Myocyte (in vitro differentiated cells): ENCODE measurements at places on chromosomes 3 and 15. TPM values are rescaled to one million over a fixed set of nuclear protein-coding genes. Genes with fewer than 3 reads are reported as not detected.

GRCh38 chr3:58487140-58487886 is 4.6 kb upstream of the KCTD6 start:
- peak; percentile 61 for DNase-seq

- DNase-seq = no peak
These were observed 193.2 kb downstream of the GOLGA6L6 start for GRCh38 chr15:20348291-20348899.

GPR149 gene
- total RNA-seq = not detected in 2 replicates

GHRL gene
- total RNA-seq = not detected in 2 replicates

- DNase-seq = no peak
These were observed 177.3 kb upstream of the BHLHE40 start for GRCh38 chr3:4801892-4802291.

GRCh38 chr15:58171476-58172061 is 33.4 kb downstream of the AQP9 start:
- DNase-seq = peak; percentile 91

GRCh38 chr3:63056932-63057331 is 181.7 kb upstream of the CADPS start:
- DNase-seq = no peak

DNA sequence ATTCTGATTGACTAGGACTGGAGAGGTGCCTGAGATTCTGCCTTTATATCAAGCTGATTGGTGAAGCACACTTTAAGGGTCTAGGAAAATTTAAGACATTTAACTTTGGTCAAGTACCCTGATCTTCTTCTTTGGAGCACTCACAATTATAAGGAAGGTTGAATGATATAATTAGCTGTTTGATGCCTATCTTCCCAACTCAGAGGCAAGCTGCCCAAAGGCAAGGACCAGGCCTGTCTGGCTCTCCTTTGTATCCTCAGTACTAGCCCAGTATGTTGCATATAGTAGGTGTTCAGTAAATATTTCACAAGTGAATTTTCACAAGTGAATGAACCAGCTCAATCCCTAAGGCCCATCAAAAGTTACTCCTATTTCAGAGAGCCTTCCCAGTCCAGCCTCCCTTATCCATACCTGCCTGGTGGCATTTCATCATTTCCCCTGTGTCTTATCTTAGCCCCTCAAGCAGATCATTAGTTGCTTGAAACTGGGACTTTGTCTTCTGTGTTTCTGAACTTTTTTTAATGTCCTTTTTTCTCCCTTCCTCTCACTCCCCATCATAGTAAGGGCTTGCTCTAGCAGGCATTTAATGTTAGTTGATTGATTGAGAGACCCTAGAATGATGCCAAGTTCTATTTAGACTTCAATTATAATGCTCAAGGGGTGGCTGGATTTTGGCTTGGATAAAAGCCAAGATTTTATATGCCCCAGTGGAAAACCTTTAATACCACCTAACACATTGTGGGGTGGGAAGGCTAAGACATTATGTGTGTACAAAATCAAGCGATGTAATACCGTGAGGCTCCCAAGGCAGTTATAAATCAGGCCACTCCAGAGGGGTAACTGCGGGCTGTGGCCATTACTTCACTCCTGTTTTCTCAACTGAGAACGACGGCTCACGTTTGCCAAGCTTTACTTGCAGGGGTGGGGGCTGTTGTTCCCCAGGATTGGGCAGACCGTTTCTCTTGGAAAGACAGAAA is 43.2 kb upstream of the BOC start:
- DNase-seq = no peak

DNA sequence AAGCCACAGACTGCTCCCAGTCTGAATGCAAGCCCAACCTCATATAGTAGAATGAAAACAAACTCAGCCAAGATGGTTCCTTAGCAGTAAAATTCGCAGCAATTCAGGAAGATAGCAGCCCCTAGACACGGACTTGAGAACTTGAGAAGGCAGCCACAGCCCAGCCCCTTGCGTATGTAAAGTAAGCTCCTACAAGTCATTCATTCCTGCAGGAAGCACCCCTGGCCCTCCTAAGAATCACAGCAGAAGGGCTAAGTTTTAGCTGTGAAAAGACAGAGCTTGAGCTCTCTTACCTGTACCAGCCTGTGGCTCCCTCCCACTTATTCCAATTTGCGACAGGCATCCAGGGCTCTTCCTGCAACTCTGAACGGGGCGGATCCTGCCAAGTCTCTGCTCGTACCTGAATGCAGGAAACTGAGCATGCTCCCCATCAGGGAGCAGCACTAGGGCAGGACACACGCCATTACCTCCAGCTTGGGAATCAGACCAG is 136.4 kb downstream of the MAGI1 start:
- no peak for DNase-seq

- DNase-seq = no peak
These were observed 83.5 kb upstream of the PLCL2 start for GRCh38 chr3:16801223-16801622.

DNA sequence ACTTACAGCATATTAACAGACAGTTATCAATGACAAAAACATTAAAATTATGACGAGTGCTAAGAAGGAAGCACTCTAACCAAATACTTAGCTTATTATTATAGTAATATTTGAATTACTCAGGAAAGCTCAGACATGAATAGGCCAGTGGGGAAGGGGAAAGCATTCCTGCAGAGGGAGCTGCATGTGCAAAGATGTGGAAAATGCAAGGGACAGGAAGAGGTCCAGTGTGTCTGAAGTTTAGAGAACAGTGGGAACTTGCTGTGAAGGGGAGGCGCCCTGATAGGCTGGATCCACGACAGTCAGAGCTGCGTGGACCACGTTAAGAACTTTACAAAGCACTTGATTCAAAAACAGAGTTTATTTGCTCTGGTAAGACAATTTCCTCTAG is 1.2 kb upstream of the SPICE1 start:
- DNase-seq = no peak

FETUB gene
- total RNA-seq = not detected in 2 replicates

GRCh38 chr3:46228260-46229242 is 13.7 kb upstream of the CCR3 start:
- peak; percentile 62 for DNase-seq

ROBO2 gene
- total RNA-seq = not detected in 2 replicates

GRCh38 chr15:90174140-90174875 is 26.8 kb upstream of the SEMA4B start:
- DNase-seq = peak; percentile 64

DNA sequence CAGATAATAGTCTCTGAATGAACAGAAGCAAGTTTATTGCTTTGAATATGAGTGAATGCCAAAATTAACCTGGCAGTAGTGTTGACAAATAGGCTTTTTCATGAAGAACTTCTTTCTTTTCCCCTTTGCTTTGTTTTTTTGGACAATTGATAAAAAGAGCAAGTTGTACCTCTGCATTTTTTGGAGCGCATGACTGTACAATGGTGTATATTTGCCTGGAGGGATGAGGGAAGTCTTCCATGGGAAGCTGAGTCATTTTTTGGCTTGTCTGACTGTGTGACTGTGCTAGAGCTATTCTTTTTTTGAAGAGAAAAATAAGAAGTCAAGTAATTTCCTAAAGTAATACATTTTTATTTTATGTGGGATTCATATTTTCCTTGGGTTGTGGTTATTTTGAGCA is 186.9 kb downstream of the KLHL25 start:
- DNase-seq = peak; percentile 41

DNA sequence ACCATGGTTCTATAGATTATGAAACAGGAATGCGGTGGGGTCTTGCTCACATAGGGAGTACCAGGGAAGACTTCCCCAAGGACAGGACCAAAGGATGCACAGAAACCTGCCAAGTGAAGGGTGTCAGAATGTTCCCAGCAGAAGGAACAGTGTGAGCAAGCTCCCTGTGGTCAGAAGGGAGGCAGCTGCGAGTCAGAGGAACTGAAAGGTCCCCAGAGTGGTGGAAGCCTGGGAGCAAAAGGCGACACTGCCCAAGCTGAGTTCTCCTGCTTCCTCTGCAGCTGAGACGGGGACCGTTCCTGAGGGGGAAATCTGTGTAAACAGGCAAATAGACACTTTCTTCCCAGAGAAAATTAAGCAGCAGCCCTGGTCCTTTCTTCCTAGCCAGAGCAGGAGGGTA is 14.2 kb upstream of the SLC6A6 start:
- peak; percentile 79 for DNase-seq

PPM1M gene
- total RNA-seq = 5.5 and 7.3 TPM in 2 replicates

DNA sequence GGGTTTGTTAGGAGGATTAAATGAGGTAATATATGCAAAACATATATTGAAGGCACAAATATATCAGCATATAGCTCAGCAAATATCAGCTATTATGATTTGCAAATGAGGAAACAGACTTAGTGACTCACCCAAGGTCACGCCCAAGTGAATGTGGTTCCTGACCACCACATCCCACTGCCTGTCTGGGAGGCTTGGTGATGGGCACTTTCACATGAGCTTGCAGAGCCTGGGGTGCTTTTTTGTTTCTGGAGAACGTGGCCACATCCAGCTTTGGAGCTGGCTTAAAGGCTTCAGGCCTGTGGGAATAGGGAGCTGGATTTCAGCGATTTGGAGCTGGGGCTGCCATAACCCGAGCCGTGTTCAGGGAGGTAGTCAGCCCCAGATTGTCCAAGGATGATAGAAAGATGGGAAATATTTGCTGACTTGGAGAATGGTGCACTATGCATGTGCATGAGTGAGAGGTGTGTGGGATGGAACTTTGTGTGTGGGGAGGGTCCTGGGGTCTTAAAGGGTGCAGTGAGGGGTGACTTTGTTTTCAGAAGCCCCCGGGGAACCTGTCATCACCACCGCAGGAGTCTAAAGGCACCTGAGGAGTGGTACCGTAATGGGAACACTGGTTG is 12.0 kb upstream of the FGD5 start:
- peak; percentile 31 for DNase-seq

SLC2A2 gene
- total RNA-seq = not detected in 2 replicates

- no peak for DNase-seq
These were observed 50.9 kb downstream of the FRMD5 start for GRCh38 chr15:44144184-44144583.

- no peak for DNase-seq
These were observed 135.2 kb downstream of the TP63 start for GRCh38 chr3:189766416-189766815.

DNA sequence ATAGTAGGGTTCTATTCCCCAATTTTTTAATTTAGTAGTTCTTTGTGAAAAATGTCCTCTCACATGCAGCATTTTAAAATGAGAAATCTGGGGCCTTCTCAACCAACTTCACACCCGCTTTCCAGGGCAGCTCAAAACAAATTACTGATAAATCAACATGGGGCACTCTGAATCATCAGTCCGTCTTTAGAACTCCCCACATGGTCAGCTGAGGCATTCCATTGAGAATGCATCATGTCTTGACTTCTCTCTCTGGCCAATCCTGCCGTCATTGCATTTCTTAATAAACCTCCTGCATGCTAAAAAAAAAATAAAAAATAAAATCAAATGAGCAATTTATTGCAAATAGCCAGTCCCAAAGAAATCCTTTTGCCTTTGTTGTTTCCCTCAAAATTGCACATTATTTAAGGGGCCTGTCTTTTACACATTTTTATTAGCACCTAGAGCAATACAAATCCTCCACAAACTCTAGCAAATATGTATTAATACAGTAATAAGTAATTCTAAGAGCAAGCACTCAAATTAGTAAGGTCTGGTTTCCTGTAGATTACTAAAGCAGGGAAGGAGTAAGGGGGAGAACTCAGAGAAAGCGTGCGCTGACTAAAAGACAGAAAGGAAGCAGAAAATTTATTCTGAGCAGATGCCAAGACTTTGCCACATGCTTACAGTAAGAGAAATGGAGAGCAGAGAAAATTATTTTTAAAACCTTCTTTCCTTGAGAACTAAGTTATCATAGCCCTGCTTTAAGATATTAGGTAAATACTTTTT is 175.7 kb downstream of the TNIK start:
- DNase-seq = peak; percentile 96

- DNase-seq = no peak
These were observed 416.1 kb upstream of the LMCD1 start for GRCh38 chr3:8085498-8085897.

- no peak for DNase-seq
These were observed 210.7 kb upstream of the UBE2E1 start for GRCh38 chr3:23594894-23595670.

DNA sequence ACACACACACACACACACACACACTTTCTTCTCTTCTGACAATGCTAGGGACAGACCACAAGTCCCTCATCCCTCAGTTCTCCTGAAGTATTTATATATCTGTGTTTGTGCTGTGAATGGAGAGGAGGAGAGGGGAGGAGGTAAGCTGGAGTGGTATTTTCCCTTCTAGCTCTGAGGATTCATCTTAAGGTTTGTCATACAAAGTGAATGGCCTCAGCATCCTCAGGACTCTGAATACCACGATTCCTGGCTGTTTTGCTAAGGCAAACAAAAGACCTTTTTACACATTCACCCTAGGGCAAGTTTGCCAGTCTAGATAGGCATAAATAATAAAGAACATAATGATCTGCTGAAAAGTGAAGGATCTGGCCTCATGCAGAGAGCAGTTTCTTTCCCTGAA is 65.7 kb upstream of the CHMP2B start:
- no peak for DNase-seq

DNA sequence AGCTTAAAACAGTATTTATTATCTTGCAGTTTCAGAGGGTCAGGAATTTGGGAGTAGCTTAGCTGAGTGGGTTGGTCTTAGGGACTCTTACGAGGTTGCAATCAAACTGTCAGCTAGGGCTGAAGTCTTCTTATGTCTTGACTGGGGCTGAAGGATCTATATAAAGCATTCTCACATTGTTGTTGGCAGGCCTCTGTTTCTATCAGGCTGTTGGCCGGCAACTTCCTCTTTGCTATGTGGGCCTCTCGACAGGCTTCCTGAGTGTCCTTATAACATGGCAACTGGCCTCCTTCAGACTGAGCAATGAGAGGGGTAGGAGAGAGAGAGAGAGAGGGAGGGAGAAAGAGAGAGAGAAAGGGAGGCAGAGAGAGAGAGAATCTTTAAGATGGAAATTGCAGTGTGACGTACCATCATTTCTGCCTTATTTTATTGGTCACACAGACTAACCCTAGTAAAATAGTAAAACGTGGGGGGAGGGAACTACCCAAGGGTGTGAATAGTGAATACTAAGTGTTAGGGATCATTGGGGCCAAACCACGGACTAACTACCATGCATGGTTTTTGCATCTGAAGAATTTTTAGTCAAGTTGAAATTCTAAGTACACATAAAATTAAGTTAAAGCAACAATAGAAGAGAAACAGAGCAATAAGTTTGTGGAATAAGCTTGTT is 16.1 kb downstream of the FGF7 start:
- DNase-seq = no peak

DNA sequence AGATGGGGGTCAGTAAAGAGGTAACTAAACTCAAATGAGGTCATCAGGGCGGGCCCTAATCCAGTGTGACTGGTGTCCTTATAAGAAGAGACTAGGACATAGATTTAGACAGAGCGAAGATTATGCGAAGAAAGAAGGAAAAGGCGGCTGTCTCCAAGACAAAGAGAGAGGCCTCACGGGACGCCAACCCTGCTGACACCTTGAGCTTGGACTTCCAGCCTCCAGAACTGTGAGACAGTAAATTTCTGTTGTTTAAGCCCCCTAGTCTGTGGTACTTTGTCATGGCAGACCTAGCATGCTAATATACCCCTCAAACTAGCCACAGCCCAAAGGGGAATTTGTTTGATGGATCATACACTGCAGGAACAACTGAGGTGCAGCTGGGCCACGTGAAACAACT is 183.0 kb downstream of the ABHD5 start:
- DNase-seq = no peak

GRCh38 chr3:117003501-117003900 is 293.9 kb downstream of the TUSC7 start:
- no peak for DNase-seq

- no peak for DNase-seq
These were observed 4.0 kb downstream of the HES1 start for GRCh38 chr3:194139814-194140391.

GRCh38 chr15:74545086-74545485 is 4.1 kb downstream of the ARID3B start:
- no peak for DNase-seq

- DNase-seq = no peak
These were observed 61.2 kb downstream of the CLDN1 start for GRCh38 chr3:190261015-190261414.
